ENCODE measurements at places on chromosomes 3 and 15.

DNA sequence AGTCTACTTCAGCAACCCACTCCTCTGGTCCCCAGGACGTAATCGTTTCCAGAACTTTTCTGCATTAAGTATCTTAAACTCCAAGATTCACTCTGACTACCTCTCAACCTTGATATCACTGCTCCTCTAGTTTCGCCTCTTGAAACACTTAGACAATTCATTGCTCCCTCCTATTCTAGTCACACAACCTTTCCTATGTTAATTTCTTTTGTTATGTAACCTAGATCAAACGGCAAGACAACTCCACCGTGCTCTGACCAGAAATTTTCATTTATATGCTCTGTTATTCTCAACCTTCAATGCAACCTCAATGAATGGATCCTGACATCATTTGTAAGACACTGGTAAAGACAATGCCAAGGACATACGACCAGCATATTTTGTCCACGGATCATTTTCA, 71.3 kb downstream of the CADM2 start:
- no peak for DNase-seq

DNA sequence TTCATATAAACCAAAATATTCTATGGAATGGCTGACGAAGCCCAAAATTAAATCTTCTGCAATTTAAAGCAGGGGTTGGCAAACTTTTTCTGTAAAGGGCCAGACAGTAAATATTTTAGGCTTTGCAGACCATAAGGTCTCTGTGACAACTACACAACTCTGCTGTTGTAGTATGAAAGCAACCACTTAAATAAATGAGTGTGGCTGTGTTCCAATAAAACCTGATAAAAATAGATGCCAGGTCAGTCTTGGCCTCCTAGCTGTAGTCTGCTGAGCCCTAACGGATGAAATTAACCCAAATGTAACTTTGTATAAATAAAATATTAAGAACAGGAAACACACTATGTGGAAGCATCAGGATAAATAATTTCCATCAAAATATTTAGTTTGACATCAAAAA, 104.2 kb downstream of the FBXL22 start:
- no peak for DNase-seq

DNA sequence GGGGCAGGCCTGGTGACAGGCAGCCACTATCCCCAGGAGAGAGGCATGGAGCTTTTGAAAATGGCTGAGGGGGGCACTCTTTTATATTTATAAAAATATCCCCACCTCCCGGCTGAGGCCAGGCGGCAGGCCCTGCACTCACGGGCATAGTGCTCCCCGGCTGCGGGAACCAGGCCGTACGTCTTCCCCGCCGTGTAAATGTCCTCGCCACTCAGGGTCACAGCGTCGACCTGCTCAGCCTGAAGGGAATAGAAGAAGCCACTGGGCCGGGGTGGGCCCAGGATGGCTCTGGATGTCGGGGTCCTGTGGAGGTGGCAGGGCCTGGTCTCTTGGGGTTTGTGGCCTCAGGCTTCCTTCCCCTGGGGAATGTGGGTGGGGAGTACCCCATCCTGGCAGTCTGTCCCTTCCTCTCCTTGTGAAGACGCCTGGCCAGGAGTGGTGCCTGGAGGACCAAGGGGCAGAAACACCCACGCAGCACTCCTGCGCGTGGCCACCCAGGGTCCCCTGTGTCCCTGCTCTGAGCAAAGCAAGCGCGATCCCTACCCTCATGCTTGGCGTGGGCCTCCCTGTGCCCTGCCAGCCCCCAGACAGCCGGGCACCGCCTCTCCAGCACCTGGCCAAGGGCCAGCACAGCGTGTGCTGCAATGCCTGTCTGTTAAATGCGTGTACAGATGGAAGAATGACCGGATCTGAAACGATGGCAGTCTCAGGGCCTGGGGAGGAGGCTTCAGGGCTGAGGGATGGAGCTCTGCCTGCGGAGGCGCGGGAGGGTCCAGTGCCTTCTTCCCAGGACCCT, 18.9 kb downstream of the MELTF start:
- no peak for DNase-seq

DNA sequence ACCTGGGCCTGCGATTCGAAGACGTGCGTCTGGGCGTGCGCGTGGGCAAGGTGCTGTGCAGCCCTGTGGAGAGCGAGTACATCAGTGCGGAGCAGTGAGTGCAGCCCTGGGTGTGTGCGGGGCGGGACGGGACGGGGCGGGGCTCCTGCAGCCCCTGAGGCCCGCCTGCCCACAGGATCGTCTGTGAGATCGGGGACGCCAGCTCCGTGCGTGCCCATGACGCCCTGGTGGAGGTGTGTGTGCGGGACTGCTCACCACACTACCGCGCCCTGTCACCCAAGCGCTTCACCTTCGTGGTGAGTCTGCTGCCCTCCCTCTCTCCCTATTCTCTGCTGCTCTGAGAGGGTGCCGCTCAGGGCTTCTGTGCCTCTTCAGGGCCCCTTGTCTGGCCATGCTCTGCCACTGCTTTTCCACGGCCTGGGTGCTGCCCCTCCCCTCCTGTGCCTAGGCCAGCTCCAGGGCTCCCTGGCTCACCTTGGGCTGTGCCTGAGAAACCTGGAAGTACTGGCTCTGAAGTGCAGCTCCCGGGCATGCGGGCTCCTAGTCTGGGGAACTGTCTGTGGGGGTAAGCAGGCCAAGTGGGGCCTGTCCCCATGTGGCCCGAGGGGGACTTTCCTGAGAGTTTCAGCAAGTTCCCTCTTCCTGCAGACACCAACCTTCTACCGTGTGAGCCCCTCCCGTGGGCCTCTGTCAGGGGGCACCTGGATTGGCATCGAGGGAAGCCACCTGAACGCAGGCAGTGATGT, 31.8 kb downstream of the PLXNA1 start:
- no peak for DNase-seq

DNA sequence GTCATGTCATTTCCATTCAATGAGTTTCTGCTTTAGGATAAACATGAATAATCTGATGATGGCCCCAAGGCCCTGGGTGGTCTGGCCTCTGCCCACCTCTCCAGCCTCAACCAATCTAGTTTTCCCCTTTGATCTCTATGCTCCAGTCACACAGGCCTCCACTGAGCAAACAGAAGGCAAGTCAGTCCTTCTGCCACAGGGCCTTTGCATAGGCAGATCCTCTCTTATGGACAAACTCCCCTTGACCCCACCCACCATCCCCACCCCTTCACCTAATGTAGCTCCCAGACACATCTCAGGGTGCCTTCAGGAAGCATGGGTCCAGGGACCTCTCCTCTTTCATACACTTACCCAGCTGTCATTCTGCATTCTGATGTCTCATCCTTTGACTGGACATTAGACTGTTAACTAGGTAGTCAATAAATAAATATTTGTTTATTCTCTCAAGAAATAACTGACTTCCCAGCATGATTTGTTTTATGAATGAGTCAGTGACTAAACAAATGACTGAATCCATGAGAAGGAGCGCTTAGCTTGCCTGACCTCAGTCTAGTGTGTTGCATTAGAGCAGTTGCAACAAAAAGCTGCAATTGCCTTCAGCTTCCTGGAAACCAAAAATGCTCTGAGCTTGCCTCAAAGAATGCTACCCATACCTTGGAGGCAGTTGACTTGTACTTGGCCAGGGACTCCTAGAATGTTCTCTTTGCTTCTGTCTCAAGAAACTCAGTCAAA, 386.6 kb upstream of the WNT5A start:
- no peak for DNase-seq

- no peak for DNase-seq
Observed at GRCh38 chr15:58518626-58519025, 86.8 kb downstream of the LIPC start.

DNA sequence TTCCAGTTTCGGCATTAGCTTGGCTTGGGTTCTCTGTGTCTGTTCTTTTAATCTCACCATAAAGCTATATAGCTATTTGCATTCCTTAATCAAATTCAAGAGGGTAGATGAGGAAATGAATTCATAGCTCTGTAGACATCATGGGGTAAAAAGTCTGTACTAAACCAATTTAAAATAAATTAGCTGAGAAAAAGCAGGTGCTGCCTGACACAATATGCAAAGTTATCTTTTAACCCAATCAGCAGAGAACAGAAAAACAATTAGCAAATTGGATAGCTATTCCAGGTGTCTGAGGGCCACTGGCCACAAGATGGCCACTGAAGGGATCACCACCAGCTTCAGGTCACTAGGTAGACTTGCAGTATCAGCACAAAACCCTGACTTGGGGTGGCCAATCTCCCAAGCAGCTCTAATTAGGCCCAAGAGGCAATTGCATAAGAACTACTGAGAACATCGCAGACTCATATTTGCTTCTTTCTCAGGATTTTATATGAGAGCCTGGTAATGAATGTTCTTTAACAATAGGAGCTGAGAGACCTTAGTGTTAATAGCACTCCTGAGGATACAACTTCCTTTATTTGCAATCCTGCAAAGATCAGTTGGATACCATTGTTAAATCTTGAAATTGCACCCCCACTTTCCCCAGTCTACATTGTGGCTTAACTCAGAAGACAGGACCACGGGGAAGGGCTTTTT, 494.3 kb downstream of the PDCD6IP start:
- no peak for DNase-seq

- no peak for DNase-seq
Observed at GRCh38 chr3:72222410-72222809, 437.5 kb upstream of the PROK2 start.

DNA sequence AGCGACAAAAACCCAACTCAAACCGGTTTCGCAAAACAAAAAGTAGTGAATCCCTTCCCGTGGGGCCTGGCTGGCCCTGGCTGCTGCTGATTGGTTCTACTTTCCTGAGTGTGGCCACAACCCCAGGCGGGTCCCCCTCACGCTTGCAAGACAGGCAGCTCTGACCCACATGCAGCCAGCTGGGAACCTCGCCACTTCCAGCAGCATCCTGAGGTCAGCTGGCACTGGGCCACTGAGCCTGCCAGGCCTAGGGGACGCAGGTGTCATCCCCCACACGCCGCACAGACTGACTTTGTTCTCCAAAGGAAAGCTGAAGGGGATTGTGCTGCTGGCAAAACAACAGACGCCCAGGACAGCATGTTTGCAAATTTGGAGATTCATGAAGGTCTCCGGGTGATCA, 111.1 kb downstream of the TPRA1 start:
- no peak for DNase-seq

DNA sequence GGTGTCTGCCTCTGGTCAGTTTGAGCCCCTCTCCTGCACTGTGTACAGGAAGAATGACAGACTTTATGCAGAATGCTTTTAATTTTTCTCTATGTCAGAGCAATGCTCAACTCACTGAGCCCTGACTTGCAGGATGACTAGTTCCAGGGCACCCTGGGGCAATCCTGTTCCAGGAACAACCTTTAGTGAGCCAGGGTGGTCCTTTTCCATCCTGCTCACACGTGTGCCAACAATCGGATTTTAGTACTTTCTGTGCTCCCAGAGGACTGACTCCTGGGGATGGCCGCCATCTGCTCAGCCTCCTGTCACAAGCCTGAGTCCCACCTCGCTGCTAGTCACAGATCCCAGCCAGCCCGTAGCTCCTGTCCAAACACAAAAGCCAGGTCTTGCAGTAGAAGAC, 48.2 kb upstream of the ALDH1A3 start:
- no peak for DNase-seq

GRCh38 chr3:43317461-43318316, 31.3 kb downstream of the SNRK start:
- DNase-seq, result no peak

DNA sequence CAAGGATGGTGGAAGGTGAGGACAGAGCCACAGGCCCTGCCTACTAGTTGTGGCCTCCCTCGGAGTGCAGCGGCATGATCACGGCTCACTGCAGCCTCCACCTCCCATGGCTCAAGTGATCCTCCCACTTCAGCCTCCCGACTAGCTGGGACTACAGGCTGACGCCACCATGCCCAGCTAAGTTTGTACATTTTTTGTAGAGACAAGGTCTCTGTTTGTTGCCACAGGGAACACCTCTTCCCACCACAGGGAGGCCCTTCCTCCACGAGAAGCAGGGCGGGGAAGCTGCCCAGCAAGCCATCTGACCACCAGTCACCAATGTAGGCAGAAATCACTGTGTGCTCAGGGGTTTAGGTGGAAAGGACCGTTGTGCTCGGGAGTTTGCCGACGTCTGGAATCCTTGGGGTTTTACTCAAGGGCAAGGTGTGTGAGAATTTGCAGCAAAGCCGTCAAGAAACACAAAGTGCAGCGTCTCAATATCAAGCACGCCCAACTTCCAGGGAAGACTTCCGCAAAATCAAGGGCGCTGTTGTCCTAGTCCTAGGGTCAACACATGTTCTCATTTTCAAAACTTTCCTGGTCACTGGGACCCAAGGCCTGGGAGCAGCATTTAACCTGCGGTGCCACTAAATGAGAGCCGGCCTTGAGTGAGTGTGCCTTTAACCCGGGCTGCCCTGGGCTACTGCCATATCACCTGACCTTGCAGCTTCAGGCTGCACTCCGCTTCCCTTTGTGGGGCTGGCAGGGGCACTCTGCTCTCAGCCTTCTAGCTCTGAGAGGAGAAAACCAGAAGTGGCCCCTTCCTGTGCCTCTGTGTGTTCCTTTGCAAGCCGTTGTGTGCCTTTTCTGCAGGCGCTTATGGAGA, 65.7 kb downstream of the SLC12A8 start:
- DNase-seq, result no peak

- no peak for DNase-seq
Observed at GRCh38 chr3:70982284-70982683, 601.2 kb downstream of the FOXP1 start.

- DNase-seq, result no peak
Observed at GRCh38 chr15:35753486-35753885, 207.5 kb upstream of the DPH6 start.

- DNase-seq, result no peak
Observed at GRCh38 chr3:16012086-16012485, 162.4 kb upstream of the GALNT15 start.

DNA sequence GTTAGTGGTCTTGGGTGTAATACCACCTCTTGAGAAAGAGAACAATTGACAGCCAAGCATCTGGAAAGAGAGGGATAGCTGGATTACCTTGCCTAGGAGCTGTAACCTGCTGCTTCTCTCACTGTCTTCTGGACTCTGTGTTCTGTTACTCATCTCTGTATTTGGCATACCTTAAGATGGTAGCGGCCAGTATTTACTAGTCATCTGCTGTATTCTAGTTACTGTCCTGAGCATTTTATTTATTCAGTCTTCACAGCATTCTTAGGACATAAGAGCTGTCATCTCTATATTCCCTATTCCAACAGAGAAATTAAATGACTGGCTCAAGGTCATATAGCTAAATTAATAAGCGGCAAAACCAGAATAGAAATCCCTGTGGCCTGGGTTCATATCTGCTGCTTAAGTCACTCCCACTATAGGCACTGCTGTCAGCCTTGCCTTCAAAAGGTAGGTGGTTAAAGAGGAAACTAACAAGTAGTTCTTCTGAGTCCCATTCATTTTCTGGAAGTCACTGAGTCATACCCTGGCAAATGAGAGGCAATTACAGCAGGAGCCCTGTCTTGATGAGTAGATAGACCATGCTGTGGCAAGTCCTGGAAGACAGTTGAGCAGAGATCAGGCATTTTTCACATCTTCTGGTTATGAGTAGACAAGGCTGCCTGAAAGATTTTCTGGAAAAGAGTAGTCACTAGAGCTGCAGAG, 68.2 kb downstream of the RAB7A start:
- DNase-seq, result no peak

DNA sequence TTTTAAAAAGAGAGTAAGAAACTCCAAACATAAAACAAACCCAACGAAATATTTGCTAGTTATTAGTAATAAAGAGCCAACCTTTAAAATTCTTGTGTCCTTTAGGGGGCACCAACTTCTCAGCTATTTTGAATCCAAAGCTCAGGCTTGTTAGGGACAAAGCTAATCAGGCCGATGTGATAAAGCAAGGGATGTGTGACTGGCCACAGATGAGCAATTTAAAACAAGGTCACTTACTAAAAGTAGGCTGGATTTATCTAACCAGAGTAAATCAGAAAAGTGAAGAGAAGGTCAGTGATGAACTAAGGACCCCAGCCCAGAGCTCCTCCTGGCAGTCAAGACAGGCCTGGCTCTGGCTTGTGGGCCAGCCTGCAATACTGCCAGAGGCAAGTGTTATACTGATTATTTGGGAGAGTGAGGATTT, 108.5 kb downstream of the CYP19A1 start:
- DNase-seq, result no peak

All from activated naive CD4-positive, alpha-beta T cell (primary cell).